Osteocyte (in vitro differentiated cells): ENCODE measurements at places on chromosomes 12 and 14. TPM values are rescaled to one million over a fixed set of nuclear protein-coding genes. Genes with fewer than 3 reads are reported as not detected.

The PIANP gene
- 3.9 and 5.2 TPM in 2 replicates for total RNA-seq

- no peaks in the 10 kb centered on the region for H3K36me3 ChIP-seq
- no peak overlapping the region for H3K27ac ChIP-seq
- no peak overlapping the region for H3K4me3 ChIP-seq
- peaks cover 53% of the 10 kb centered on the region for H3K4me1 ChIP-seq
- DNase-seq, result no peak
Observed at GRCh38 chr12:102565555-102565954, 85.2 kb upstream of the IGF1 start.

- H3K27ac ChIP-seq, result no peak overlapping the region
- peaks cover 10% of the 10 kb centered on the region for H3K27me3 ChIP-seq
- peaks cover 1% of the 10 kb centered on the region for H3K4me1 ChIP-seq
- no peak for DNase-seq
Observed at GRCh38 chr12:117452112-117452511, 90.7 kb upstream of the NOS1 start.

The PIWIL1 gene
- not detected in 2 replicates for total RNA-seq

The TTC9 gene
- total RNA-seq, result 0.99 and 1.2 TPM in 2 replicates

DNA sequence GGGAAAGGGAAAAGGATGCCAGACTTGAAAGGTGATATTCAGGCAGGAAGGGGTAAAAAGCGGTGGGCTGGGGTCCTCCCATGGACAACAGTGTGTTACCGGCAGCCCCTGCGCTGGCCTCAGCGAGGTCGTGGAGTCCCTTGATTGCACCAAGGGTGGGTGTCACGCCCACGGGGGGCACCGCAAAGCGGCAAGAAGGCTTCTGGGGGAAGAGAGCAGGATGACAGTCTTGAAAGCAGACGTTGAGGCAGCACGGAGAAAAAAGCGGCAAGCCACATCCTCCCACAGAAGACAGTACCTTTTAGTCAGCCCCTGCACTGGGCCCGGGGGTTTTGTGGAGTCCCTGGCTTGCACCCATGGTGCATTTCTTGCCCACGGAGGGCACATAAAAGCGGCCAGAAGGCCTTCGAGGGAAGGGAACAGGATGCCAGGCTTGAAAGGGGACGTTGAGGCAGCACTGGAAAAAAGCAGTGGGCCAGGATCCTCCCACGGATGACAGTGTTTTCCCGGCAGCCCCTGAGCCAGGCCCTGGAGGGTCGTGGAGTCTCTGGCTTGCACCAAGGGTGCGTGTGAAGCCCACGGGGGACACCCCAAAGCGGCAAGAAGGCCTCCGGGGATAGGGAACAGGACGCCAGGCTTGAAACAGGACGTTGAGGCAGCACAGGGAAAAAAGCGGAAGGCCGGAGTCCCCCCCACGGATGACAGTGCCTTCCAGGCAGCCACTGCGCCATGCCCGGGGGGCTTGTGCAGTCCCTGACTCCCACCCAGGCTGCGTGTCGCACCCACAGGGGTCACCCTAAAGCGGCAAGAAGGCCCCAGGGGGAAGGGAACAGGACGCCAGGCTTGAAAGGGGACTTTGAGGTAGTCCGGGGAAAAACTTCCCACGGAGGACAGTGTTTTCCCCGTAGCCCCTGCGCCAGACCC is 162.2 kb upstream of the ALG10B start:
- no peaks in the 10 kb centered on the region for H3K4me1 ChIP-seq
- H3K27me3 ChIP-seq, result no peaks in the 10 kb centered on the region
- no peak overlapping the region for H3K27ac ChIP-seq
- no peak overlapping the region for H3K4me3 ChIP-seq
- H3K36me3 ChIP-seq, result no peaks in the 10 kb centered on the region
- peak; percentile 82 for DNase-seq

DNA sequence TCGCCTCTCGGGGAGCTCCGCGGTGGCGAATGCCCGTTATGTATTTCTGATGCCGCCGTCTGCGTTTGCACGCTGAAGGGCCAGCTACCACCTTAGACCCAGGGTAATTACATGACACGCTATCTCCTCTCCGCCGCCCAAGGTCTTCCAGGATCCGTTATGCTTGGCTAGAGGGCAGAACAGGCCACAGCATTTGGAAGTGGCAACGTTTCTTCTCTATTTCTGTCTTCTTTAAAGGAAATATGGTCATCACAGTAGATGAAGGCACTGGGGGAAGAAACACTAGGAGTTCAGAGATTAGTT is 861 bp upstream of the MDGA2 start:
- H3K4me1 ChIP-seq, result peaks cover 20% of the 10 kb centered on the region
- H3K27me3 ChIP-seq, result peaks cover 67% of the 10 kb centered on the region
- no peak for DNase-seq
- H3K27ac ChIP-seq, result no peak overlapping the region

DNA sequence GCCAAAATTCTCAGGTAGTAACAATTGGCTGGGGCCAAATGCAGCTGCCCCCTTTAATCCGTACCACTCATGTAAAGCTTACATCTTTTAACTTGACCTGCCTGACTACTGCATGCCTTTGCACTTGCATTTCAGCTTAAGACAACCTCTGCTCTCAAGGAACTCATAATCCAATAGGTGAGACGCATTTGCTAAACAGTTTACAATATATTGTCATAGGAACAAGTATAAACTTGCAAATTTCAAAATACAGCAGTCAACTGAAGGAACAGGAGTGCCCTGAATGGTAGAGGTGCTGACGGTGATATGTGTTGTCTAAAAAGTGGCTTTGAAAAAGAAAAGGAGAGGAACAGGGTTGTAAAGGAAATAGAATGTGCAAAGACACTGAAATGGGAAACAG is 3.6 kb upstream of the BRMS1L start:
- H3K27ac ChIP-seq, result no peak overlapping the region
- H3K4me3 ChIP-seq, result no peak overlapping the region
- no peaks in the 10 kb centered on the region for H3K36me3 ChIP-seq
- no peak for DNase-seq
- H3K4me1 ChIP-seq, result peaks cover 10% of the 10 kb centered on the region
- peaks cover 23% of the 10 kb centered on the region for H3K27me3 ChIP-seq

DNA sequence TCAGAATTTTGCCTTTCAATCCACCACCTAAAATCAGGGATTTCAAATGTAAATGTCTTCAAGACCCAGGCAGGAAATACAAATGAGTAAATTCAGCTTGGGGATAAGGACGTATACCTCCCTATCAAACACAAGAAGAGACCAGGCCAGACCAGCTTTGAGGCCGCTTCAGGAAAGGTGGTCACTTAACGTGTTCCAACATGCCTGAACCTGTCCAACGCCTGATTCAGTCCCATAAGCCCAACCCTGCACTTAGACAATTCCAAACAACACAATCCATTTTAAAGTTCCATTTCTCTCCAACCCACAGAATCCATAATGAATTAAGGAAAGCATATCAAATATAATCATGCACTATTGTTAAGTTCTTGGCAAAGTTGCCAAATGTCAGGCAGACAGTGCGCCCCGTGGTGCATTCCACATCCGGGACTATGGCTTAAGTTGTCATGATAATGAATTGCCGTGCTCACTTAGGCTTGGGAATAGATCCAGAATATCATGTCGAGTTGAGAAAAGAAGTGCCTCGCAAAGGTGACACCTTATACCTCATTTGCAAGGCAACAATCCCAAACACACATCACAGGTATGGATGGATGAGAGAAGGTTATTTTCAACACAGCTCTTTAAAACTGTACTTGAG is 35.5 kb downstream of the CCDC60 start:
- no peak overlapping the region for H3K27ac ChIP-seq
- no peak for DNase-seq
- H3K36me3 ChIP-seq, result no peaks in the 10 kb centered on the region
- H3K4me1 ChIP-seq, result no peaks in the 10 kb centered on the region
- H3K27me3 ChIP-seq, result no peaks in the 10 kb centered on the region

- H3K4me1 ChIP-seq, result peaks cover 55% of the 10 kb centered on the region
- H3K27ac ChIP-seq, result no peak overlapping the region
- DNase-seq, result no peak
- H3K27me3 ChIP-seq, result no peaks in the 10 kb centered on the region
Observed at GRCh38 chr14:54572316-54572715, 5.4 kb downstream of the SAMD4A start.
